Fibroblast of gingiva (primary cell): ENCODE measurements at places on chromosomes 16 and 17.

GRCh38 chr16:87351320-87351698, 32.3 kb downstream of the FBXO31 start:
- no peak for DNase-seq

GRCh38 chr17:34525651-34526050, 53.7 kb upstream of the TMEM132E start:
- DNase-seq = no peak

DNA sequence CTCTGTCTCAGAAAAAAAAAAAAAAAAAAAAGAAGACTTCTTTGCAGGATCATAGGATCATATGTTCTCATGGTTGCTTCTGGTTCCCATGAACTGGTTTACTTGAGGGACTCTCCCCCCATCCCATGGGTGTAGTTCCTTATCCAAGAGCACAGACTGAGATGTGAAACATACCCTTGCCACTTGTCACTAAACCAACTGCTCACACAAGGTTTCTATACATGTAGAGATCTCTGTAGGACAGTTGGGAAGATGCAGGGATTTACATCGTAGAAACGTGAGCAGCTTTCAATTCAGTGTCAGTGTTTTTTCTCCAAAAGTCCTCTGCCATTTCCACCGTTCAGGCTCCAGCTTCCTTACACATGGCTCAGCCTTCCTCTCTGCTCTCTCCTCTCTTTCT, 11.1 kb upstream of the TMEM94 start:
- no peak for DNase-seq

DNA sequence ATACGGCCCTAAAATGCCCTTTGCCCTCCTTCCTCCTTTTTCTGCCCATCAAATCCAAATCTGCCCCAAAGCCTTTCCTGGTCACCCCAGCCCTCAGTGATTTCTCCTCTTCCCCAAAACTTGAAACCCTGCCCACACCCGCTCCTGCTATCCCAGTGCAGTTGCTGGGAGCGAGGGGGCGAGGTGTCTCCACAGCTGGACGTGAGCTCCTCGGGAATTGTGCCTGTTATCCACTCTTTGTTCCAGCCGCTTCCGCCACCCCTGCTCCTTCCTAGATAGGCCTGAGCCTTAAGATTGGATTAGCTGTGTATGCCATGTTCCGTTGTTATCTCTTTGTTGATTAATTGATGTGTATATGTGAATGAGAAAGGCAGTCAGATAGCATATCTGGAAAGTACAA, 2.6 kb upstream of the KRT35 start:
- no peak for DNase-seq

DNA sequence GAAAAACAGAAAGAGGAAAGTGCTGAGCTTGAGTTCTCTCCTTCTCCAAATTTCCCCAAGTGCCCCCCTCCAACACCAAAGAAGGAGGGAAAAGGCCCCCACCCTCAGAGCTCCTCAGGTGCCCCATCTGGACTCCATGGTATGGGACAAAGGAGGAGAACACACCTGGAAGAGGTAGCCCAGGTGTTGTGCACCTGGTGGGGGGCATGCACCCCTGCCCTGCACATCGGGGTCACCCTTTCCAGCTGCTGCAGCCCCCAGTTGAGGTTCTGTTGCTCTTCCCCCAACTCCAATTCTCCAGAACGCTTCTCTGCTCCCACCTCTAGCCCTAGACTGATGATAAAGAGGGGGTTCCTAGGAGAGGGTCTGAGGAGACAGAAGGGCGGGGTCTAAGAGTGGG, 3.0 kb upstream of the COL1A1 start:
- DNase-seq = no peak

GRCh38 chr16:3036726-3037315, at the start of gene BICDL2:
Gene BICDL2 (minus strand): TSS chr16:3036944. CDS start chr16:3035496, 1,448 bp downstream.
- no peak for DNase-seq

DNA sequence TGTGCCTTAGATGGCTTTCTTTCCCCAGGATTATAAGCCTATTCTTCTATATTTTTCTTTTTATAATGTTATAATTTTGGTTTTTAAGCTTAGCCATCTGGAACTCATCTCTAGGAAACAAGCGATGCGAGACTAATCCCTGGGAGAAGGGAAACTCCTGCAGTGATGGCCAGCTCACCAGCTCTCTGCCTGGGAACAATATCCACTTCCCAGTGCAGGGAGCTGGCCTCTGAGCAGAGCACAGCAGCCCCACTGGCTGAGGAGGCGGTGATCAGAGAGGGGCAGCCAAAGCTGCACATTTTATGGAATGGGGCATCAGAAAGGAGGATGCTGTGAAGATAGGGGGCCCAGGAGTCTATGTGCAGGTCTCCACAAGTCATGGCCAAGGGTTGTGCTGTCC, 183.3 kb downstream of the LGALS9B start:
- no peak for DNase-seq

GRCh38 chr16:50469744-50470321, 78.4 kb upstream of the NKD1 start:
- DNase-seq = no peak

DNA sequence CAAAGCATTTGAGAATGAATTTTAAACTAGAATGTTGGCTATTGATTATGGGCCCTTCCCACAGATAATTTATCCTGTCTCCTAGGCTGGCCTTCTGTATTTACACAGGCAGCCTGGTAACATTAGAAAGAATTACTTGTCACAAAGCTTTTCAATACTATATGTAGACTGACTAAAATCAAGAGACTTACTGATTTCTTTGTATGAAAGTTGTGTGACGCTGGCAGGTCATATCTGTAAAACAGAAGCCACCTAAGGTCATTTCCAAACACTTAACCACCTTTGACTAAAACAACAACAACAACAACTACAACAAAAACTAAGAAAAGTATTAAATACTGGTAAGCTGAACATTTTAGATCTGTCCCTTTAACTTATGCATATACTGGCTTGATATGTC, 329.0 kb upstream of the TBX2 start:
- DNase-seq = no peak

- no peak for DNase-seq
These were observed 1141.1 kb downstream of the CDH11 start for GRCh38 chr16:63980763-63981162.

DNA sequence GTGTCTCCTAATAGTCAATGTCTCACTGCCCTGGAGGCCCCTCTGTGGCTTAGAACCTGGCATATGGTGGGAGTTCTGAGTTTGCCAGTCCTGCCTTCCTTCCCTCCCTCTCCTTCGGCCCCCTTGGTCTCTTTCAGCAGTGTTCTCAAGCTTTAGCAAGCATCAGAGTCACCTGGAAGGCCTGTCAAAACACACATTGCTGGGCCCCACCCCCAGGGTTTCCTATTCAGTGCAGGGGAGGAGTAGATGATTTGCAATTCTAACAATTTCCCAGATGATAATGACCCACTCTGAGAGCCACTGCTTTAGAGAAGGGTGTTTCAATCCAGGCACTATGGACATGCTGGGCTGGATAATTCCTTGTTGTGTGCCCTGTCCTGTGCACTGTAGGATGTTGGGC, 26.4 kb upstream of the TMEM220 start:
- DNase-seq = no peak

DNA sequence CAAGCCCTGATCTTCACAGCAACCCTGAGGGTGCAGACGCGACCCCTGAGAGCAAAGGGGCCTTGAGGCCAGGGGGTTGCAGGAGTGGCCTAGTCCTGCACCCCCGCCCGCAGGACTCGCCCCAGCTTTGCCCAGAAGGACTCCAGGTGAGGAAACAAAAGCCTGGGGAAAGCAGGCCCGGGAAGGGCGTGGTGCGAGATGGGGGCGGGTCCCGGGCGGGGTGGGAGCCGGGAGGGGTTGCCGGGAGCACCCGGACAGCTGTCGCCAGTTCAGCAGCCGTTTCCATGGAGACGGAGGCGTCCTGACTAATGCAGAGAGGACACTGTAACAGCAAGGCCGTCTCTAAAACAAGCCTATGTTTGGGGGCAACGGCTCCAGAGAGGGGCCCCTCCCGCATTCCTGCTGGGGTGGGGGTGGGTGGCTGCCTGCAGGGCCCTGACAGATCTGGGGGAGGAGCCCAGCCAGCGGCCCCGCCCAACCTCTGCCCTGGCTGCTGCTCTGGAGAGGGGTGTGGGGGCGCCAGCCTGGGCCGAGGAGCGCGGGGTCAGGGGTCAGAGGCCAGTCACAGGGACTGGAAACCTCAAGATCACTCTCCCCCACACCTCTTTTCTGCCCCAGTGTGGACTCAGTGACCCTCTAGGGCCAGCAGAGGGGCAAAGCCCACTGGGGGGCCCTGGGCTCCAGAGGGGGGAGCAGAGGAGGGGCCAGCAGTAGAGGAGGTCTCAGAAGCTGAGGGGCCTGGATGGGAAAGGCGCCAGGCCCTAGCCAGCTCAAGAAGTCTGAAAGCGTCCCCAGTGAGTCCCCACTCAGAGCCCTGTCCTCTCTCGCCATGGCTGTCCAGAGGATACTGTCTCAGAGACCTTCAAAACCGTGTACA, 3.1 kb upstream of the TPPP3 start:
- peak; percentile 59 for DNase-seq

DNA sequence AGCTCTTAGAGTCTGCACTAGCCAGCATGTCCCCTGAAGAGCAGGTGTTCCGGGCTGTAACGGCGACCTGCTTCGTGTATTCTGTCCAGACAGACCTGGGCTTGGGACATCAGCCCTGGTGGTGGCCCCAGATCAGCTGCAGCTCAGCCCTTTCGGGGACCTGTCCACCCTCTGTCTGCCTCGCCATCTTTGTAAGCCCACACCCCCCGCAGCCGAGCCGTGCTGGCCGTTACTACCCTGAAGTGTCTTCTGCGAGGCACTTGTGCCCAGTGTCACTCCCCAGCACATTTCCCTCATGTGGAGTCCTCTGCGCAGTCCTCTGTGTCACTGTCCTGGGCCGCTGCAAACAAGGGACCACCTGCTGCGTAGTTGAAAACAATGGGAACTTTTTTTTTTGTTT, 10.4 kb downstream of the CARD14 start:
- DNase-seq = no peak

GRCh38 chr17:2438823-2439222, 38.0 kb upstream of the MNT start:
- DNase-seq = peak; percentile 47

DNA sequence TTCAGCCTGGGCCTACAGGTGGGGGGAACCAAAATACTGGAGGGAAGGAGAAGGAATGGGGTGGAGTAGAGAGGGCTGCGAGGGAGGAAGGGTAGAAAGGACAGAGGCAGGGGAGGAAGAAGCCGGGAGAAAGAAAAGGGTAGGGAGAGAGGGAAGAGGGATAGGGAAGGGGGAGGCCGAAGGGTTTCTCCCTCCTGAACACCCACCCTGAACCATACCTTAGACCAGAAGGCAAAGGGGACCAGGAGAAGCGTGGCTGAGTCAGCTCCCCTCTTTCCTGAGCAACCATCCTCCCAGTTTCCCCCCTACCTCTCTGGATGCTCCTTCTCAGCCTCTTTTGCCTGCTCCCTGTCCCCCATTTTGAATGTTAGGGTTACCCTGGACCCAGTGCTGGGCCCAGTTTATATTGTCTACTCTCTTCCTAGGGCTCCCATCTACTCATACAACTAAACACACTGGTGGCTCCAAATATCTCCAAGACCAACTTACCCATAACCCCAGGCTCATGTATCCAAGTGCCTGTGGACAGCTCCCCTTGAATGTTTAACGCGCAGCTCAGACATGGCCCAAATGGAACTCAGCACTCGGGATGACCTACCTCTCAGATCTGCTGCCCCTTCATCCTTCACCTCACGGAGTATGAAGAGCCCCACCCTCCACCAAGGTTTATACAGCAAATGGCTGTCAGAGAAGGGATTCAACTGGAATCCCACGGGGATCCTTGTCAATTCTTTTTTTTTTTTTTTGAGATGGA, 7.8 kb downstream of the TSPOAP1 start:
- DNase-seq = no peak

- DNase-seq = no peak
These were observed 20.3 kb downstream of the HSD11B2 start for GRCh38 chr16:67451061-67451703.

GRCh38 chr16:56812884-56813283, 52.1 kb upstream of the SLC12A3 start:
- peak; percentile 9 for DNase-seq

DNA sequence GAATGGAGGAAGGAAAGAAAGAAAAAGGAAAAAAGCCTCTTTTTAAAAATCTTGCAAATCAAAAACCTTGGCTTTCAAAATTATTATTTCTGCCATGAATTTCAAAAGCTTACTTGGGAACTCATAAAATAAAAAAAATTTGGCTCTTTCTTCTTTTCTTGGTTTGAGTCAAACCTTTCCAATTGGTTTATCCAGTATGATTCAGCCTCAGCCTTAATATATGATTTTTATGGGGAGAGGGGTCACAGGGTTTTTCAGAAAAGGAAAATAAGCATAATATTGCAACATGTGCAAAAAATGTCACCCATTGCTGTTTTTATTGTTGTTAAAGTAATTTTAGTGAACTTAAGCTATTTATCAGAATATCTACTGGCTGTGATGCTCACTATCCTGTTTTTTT, 31.2 kb upstream of the HAPSTR1 start:
- DNase-seq = no peak

DNA sequence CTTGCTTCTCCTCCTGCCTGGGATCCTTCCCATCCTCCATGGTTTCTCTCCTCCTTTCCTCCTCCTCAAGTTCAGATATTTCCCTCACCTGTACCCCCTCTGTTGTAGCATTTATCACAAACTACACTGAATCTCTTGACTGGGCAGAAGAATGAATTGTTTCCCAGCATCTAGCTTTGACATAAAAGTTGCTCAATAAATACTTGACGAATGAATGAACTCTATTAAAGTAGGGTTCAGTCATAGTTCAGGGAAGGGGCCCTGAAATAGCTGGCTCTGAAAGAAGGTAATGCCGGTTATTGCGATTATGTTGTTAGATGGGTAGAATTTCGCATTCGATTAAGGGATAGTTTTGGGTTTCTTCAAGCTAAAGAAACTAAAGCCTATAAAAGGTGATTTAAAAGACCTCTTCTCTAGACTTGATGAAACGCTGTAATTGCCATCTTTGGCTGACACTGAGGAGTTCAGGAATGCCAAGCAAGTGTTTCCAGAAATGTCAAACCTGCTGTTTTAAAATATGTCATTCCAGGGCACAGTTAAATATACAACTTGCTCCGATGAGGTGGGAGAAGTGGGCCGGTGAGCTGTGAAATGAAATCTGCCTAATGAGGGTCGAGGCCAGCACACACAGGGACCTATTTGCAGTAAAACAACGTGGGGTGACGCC, 1.0 kb upstream of the CPD start:
- no peak for DNase-seq

DNA sequence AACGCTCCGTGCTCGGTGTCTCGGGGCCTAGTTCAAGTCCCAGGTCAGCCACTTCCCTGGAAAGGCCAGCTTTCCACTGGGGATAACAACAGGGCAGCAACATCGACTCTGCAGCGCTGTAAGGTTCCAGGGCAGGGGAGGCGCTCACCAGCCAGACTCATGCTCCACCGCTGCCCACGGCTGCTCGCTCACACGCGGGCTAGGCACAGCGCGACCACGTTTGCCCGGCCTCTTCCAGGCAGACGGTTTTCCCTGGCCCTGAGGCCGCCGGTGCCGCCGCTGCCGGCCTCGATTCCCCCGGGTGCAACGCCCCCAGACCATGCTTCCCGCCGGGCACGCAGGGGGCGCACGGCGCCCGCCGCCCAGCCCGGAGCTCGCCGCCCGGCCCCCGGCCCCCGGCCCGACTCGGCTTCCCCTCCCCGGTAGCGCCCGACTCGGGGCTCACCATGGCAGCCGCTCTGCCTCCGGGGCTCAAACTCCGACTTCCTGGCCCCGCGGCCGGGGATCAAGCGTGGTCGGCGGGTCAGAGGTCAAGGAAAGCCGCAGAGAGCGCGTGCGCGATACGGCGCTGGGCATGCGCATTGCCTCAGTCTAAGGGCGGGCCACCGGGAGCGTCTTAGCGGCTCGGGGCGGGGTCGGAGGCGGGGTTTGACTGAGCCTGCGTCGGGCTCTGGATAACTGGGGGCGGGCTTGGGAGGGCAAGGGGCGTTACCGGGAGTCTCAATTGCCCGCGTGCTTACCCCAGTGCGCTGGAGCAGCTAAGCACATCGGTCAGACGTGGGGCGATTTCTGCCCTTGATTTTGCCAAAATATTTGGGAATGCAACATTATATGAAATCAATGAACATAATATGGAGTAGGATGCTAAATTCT, at the start of gene PAM16:
Gene PAM16 (minus strand): TSS at position 535 of the 873 bp plus-strand sequence. CDS start 87 bp downstream, at position 448.
- peak; percentile 91 for DNase-seq
